ENCODE measurements at places on chromosomes 2 and 18. TPM values are rescaled to one million over a fixed set of nuclear protein-coding genes. Genes with fewer than 3 reads are reported as not detected.

DNA sequence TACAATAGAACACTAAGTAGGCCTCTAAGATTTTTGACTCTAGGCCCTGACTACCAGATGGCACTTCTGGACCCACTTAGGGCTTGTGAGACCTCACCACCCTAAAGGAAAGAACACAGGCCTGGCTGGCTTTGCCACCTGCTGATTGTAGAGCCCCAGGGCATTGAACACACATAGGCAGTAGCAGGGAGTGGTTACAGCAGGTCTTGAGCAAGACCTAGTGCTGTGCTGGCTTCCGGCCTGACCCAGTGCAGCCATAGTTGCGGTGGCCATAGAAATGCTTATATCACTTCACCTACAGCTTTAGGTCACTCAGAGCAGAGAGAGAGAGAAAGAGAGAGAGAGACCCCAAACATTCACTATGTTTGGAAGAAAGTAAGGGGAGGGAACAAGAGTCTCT lies 223.2 kb downstream of the LRATD1 start:
- DNase-seq, result no peak

DNA sequence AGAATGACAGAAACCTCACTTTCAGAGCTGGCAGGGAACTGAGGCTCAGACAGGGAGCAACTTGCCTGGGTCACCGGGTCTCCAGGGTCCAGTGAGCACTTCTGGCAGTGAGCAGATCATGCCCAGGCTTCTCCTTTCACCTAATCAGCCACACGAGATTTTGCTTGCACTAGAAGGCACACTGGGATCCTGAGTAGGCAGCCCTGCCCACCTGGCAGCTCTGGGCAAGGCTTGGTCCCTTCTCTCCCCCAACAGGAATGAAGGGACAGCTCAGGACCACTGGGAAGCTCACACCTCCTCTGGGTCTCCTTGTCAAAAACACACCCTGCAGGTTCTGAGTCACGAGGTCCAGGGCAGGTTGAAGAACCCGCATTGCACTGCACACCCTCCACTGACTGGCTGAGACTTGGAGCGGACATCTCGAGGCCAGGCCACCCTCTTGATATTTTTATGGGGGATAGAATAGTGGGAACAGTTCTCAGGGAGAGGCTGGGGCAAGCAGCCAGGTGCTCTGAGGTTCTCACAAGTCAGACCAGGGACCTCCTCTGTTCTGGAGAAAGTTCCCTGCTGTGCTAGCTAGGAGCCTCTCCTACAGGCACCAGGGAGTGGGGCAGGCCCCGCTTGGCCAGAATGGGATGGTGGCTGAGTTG lies 5.7 kb downstream of the MAL start:
- no peak for DNase-seq

GRCh38 chr18:27206411-27206810 lies 21.3 kb upstream of the CHST9 start:
- DNase-seq, result no peak

HOXD12 gene
- not detected for total RNA-seq

- no peak for DNase-seq
Measured at GRCh38 chr18:22069916-22070315, 99.5 kb upstream of the GATA6 start.

- no peak for DNase-seq
Measured at GRCh38 chr2:80395251-80395650, 90.7 kb upstream of the LRRTM1 start.

SERPINB12 gene
- total RNA-seq, result not detected

- peak; percentile 65 for DNase-seq
Measured at GRCh38 chr18:77407733-77408132, 158.1 kb downstream of the GALR1 start.

CFAP53 gene
- total RNA-seq, result not detected

- DNase-seq, result no peak
Measured at GRCh38 chr2:113847144-113847543, 42.7 kb upstream of the ACTR3 start.

- DNase-seq, result no peak
Measured at GRCh38 chr18:62522178-62522503, 684 bp upstream of the ZCCHC2 start.

DNA sequence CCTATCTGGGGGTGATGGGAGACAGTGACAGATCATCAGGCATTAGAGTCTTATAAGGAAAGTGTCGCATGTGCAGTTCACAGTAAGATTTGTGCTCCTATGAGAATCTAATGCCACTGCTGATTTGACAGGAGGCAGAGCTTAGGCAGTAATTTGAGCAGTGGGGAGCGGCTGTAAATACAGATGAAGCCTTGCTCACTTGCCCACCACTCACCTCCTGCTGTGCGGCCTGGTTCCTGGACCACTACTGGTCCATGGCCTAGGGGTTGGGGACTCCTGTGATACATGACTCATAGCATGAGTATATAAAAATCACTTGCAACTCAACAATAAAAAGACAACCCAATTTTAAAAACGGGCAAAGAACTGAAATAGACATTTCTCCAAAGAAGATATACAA lies 71.1 kb upstream of the ACAA2 start:
- no peak for DNase-seq

DNA sequence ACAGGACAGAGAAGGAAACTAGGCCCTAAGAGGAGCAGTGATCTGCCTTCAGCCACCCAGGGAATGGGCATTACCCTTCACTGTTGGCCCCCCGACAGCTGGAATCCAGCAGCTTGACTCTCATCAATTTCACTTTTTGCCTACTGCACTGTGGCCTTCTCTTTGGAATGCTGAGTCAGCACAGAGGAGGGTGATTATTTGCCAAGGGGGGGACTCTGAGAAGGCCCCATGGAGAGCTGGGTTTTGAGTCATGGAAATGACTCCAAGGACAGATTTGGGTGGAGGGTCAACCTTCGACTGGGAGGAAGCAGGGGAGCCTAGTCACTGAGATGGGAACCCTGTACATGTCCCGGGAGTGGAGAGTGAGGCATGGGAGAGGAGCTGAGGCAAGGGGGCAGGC lies 38.1 kb upstream of the NTSR2 start:
- no peak for DNase-seq

DSG4 gene
- not detected for total RNA-seq

GRCh38 chr2:37569986-37570679 lies 101.3 kb downstream of the CDC42EP3 start:
- DNase-seq, result no peak

IL36G gene
- total RNA-seq, result not detected

GRCh38 chr2:226763320-226763719 lies 36.3 kb downstream of the IRS1 start:
- no peak for DNase-seq

All from H7 (cell line).